8988T (cell line): ENCODE measurements at places on chromosomes 3 and 15.

GRCh38 chr3:58725326-58725853 is 58.8 kb upstream of the FAM3D start:
- no peak for DNase-seq

DNA sequence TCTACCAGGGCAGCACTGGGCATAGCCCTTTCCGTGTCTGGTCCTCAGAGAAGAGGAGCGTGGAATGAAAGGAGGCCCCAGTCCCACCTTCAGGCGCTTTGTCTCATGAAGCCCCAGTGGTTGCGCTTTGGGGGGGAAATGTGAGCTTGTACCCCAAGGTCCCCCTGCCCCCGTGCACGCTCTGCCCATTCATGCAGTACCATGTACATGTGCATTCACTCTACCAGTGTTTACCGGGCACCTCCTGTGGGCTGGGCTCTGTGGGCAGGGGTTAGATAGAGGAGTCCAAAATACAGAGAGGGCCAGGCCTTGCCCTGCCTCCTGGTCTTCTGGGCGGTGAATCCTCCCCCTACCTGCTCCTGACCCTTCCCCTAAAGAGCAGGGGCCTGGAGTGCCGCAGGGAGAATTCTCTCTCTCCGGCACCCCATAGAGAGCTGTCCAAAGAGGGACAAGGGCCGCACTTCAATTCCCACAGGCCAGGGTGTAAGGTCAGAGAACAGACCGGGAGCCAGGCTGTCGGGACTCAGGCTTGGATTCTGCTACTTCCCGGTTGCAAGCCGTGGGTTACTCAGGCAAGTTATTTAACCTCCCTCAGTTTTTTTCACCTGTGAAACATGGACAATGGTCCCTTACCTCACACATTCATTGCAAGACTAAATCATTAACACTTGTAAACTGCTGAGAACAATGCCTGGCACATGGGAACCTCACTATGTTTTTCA is 153.4 kb downstream of the MEGF11 start:
- no peak for DNase-seq

DNA sequence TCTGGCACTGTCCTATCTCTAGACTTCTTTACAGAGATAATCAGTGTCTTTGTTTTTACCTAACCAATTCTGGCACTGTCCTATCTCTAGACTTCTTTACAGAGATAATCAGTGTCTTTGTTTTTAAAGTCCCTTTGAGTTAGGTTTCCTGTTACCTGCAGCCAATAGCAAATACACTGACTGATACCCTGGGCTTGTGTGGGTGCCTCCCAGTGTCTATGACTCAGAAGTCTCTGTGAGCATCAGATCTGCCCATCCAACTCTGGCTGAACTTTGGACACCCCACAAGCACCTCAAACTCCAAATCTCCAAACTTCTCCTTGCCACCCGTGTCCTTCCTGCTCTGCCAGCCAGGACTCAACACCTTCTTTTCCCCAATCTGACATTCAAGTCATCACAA is 30.4 kb downstream of the SLC41A3 start:
- no peak for DNase-seq

- no peak for DNase-seq
These were observed 46.4 kb upstream of the PHLDB2 start for GRCh38 chr3:111812701-111813100.

DNA sequence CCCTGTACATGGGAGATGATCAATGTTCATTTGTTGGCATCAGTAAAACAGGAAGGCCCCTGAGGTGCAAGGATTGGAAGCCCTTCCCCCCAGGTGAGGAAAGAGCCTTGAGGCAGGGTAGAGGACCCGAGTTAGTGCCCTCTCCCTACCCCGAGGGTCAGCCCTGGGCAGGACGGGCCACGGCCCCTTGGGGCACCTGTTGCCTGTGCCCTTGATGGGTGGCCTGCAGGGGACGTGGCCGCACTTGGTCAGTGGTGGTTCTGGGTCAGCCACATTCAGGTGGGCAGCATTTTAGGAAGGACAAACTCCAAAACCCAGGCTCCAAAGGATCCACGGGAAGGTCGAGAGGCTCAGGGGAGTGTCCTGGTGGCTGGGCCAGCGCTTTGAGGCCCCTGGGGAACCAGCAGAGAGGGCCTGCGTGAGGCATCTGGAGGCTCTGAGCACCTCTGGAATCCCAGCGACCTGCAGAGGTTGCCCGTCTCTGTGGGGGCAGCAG is 15.8 kb upstream of the RPUSD3 start:
- no peak for DNase-seq

DNA sequence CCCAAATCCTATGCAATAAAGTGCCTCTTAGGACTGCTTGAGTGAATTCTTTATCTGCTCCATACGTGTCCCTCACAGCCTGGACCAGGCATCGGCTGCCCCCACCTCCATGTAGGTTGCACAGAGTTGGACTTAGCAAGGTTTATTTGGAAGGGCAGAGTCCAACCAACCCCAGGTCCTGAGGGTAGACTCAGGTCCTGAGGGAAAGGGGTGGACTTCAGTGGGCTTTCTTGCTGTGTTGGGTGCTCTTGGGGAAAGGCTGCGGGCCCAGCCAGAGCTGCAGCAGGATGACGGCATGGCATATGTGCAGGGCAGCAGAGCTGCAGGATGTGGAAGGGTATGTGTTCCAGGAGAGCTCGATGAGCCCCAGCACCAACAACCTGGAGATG is 6.5 kb downstream of the ALG3 start:
- DNase-seq: peak; percentile 20

DNA sequence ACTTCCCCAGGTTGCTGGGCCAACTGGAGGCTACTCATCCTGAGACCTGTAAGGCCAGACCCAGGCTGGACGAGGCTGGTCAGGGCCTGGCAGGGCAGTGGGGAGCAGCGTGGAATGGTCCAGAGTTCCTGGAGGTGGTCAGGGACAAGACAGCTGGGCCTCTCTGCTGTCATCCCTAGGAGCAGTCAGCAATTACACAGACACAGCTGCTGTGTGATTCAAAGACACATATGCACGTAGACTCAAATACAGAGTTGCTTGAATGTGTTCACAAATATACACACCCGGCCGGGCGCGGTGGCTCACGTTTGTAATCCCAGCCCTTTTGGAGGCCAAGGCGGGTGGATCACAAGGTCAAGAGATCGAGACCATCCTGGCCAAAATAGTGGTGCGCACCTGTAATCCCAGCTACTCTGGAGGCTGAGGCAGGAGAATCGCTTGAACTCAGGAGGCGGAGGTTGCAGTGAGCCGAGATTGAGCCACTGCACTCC is 1.5 kb upstream of the CD276 start:
- no peak for DNase-seq

DNA sequence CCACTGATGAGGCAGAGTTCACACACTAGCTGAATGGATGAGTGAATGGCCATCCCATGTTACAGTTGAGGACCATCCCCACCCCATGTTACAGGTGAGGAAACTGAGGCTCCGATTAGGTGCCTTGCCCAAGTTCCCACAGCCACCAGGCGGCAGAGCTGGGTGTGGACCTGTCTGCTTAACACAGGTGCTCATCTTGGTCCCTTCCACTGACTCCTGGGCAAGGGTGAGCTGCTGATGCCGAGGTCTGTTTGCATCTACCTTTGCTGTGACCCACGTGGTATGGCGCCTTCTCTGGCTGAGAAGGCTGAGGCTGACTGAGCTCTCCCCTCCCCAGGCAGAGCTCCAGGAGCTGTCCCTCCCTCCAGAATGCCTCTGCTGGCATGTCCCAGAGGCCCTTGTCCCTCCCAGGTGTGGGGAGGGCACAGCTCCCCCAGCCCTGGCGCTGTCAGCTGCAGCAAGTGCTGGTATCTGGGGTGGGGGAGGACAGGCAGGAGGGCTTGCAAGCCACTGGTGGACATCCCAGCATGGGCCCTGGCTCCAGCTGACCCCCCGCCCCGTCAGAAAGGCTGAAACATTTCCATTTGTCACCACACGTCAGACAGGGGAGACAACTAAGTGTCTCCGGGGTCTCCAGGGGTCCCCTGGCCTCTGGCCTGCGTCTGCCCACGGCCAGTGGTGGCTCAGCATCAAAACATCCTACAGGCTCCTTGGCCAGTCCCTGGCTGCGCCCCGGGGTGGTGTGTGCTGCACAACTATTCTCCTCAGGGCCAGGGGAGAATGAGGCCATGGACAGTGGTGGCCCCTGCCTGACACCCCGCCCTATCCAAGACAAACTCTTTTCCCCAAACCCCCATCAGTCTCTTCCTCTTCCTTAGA is 105.4 kb downstream of the ADCY5 start:
- DNase-seq: no peak

DNA sequence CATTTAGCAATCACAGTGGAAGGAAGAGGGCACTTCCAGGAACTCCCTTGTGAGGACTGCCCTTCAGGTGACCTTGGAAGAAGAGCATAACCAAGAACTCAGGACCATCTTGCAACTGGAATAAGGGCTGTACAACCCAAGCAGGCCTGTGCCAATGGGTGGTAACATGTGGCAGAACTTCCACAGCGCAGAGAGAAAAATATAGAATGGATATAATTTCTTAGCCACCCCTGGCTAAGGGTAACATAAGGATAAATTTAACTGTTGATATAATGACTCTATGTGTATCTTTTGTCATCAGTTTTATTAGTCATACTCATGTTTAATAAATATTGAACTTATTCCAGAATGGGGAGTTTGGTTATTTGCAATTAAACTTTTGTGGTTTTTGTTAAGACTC is 13.4 kb upstream of the MFSD1 start:
- DNase-seq: no peak

DNA sequence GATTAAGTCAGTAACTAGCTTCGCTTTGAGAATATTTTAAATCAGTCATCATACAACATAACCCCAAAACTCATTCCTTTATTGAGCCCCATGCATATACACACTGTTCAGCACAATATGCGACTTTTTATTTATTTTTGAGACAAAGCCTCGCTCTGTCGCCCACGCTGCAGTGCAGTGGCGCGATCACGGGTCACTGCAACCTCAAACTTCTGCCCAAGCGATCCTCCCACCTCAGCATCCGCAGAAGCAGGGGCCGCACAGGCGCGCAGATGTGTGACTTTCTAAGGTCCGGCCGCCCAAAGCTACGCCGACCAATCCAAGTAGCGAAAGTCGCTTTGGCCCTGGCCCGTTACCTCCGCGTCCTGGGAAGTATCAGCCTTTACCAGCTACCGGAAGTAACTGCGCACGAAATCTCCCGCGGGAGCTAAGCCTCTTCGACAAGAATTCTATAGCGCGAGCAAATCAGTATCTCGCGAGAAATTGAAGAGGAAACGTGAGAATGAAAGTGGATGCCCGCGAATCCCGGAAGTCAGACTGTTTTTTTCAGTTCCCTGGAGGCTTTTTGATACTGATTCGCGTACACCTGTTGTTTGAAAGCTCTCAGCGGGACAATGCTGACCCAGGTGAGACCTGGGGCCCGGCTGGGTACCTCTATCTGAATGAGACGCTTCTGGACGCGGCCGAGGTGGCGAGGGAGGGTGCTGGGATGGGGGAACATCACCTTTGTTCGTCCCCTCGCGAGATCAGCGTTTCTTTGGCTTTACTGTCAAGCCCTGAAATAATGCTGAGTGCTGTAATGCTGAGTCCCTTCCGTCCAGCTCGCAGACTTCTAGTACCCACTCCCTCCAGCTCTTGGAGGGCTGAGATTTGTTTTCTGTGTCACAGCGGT is at the start of the genes DHFR2 and NSUN3:
Gene DHFR2 (minus strand): TSS at position 404 of the 892 bp plus-strand sequence. CDS start 1,405 bp downstream, outside the sequence.
Gene NSUN3 (plus strand): TSS at position 549 of the 892 bp plus-strand sequence. CDS start 66 bp downstream, at position 615.
- DNase-seq: peak; percentile 39

DNA sequence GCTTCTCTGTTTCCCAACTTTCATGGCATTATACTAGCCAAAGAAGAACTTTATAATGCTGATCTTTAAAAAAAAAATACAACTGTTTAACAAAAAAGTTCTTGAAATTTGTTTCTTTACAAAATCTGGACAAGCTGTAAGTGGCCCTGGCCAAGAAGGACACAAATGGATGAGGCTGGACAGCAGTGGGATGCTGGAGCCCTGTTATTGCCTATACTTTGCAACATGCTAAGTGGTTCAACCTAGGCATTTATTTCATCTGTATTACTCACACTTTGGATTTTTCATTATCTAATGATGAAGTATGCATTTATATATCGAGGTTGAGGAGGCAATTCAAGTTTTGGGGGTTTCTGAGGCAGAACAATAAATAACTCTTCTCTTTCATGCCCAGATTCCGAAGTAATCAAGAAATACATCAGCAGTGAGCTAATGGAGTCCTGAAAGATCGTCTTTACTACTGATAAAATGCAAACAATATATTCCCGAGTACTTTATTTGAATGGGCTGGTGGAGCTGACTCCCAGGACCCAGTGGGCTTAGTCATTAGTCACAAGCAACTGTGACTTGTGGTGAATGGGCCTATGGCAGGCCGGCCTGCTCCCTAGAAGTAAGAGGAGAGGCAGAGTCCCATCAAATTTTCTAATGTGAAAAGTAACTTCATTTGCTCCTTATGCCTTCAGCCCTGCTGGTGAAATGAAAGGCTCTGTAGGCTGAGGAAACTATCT is 177.3 kb upstream of the DPH6 start:
- DNase-seq: no peak

- DNase-seq: no peak
These were observed 1202.3 kb downstream of the NSUN3 start for GRCh38 chr3:95265129-95265528.

DNA sequence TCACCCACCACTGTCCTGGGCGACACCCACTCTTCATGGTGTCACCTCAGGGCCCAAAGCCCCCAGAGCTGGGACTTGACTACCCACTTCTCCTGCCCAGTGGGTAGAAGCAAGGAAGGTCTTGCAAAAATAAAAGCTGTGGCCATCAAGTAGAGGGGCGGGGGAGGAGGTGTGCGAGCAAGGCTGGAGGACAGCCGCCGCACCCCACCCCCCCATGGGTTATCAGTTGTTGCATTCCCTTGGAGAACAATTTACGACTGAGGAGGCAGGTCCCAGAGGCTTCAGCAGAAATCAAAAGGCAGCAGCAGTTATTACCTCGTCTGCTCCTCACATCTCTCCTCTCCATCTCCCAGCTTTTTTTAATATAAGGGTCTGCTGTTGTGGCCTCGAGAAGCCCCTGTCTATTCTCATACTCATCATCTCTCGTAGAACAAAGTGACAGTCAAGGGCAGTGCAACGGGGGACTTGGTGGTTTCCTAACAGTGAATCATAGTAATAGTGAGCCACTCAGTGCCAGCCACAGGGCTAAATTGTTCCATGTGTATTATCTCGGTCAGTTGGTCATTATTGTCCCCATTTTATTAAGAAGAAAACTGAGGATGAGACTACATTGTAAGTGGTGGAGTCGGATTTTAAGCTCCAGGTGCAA is 116.4 kb downstream of the PDCD6IP start:
- no peak for DNase-seq

DNA sequence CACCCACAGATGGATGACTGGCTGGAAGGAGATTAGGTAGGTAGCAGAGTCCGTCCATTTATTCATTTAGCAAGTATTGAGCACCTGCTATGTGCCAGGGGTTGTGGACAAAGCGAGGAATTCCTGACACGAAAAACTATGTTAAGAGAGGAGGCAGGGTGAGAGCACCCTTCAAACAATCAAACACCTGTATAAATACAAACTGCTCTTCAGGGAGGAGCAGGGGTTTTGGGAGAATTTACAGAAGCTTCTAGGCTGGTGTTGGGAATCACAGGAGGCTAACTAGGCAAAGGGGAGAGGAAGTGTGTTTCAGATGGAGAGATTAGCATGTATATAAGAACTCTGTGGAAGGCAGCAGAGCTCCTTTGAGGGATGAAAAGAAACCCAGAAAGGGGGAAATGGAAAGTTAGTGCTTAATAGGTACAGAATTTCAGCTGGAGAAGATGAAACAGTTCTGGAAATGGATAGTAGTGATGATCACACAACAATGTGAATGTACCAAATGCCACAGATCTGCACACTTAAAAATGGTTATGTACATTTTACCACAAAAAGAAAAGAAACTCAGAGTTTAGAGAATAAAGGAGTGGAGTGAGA is 805 bp upstream of the SEC22C start:
- DNase-seq: no peak
